Right lobe of liver (tissue), 6 donors: ENCODE measurements at places on chromosomes 2 and 18.
A peak's percentile ranks its signal among the peaks of the same experiment; 100 is the strongest.

GRCh38 chr2:220744861-220745260 is 827.2 kb downstream of the EPHA4 start:
- H3K4me1 ChIP-seq, result no peaks in the 10 kb centered on the region
- DNase-seq, result no peak
- no peaks in the 10 kb centered on the region for H3K36me3 ChIP-seq

- H3K27ac ChIP-seq, result no peak overlapping the region
- H3K4me1 ChIP-seq, result no peaks in the 10 kb centered on the region
- H3K27me3 ChIP-seq, result no peaks in the 10 kb centered on the region
- H3K36me3 ChIP-seq, result no peaks in the 10 kb centered on the region
- H3K4me3 ChIP-seq, result no peak overlapping the region
- DNase-seq, result no peak
These were observed 117.3 kb upstream of the VWC2L start for GRCh38 chr2:214293593-214293992.

DNA sequence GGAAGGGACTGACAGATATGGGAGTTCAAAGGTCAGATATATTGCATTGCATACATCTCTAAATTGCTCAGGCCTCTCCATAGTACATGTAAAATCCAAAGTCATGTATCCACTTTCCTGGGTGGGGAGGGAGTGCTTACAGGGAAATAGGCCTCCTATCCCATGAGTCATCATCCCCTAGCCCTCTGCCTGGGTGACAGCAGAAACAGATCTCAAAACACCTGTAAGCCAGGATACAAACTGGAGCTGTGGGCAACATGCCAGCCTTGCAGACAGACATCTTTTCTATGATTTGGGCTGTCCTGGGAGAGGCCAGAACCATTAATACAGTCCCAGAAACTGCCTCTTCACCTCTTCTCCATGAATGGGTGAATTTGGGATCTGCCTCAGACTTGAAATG is 4.8 kb downstream of the ALK start:
- no peaks in the 10 kb centered on the region for H3K36me3 ChIP-seq
- DNase-seq, result no peak
- H3K4me3 ChIP-seq, result no peak overlapping the region
- H3K27ac ChIP-seq, result no peak overlapping the region
- H3K4me1 ChIP-seq, result no peaks in the 10 kb centered on the region

DNA sequence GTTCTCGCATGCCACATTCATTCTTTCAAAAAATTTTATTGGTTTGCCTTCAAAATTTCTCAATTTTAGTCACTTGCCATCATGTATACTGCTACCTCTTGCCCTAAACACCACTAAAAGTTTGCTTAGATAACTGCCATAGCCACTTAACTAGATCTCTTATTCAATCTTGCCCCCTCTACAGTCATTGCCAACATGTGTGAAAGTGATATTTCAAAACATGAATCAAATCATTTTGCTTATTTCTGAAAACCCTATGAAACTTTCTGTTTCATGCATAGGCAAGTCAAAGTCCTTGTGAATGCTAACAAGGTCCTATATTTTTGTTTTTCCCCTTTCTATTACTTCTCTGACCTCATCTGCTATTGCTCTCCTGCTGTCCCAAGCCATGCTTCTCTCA is 397.1 kb downstream of the KCNJ3 start:
- no peak for DNase-seq
- H3K36me3 ChIP-seq, result no peaks in the 10 kb centered on the region
- H3K4me1 ChIP-seq, result no peaks in the 10 kb centered on the region
- H3K27ac ChIP-seq, result no peak overlapping the region
- H3K27me3 ChIP-seq, result no peaks in the 10 kb centered on the region

- no peak overlapping the region for H3K4me3 ChIP-seq
- H3K27me3 ChIP-seq, result no peaks in the 10 kb centered on the region
- no peaks in the 10 kb centered on the region for H3K36me3 ChIP-seq
- no peaks in the 10 kb centered on the region for H3K4me1 ChIP-seq
- H3K27ac ChIP-seq, result no peak overlapping the region
These were observed 9.3 kb downstream of the MRPL19 start for GRCh38 chr2:75655861-75656260.

DNA sequence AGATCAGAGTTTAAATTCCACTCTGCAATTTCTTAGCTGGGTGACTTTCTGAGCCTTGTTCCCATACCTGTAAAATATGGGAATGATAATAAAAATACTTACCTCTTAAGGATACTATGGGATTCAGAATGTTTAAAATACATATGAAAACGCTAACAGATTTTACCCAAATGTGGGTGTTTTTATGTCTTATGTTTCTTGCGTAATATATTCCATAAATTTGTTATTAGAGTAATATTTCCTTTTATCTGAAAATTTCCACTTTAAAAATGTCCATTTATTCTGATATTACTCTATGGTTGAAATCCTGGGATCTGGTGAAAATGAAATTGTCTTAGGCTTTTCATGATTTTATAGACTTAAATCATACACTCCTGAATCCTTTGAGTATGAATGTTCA is 45.5 kb downstream of the MAPRE2 start:
- H3K36me3 ChIP-seq, result no peaks in the 10 kb centered on the region
- H3K27ac ChIP-seq, result no peak overlapping the region
- no peaks in the 10 kb centered on the region for H3K4me1 ChIP-seq
- no peak overlapping the region for H3K4me3 ChIP-seq
- no peaks in the 10 kb centered on the region for H3K27me3 ChIP-seq

- H3K36me3 ChIP-seq, result no peaks in the 10 kb centered on the region
- no peaks in the 10 kb centered on the region for H3K27me3 ChIP-seq
- H3K4me3 ChIP-seq, result no peak overlapping the region
- H3K27ac ChIP-seq, result no peak overlapping the region
- DNase-seq, result no peak
These were observed 18.0 kb upstream of the DPP4 start for GRCh38 chr2:162092008-162092390.

GRCh38 chr18:43563780-43564179 is 286.5 kb upstream of the SYT4 start:
- no peak overlapping the region for H3K4me3 ChIP-seq
- no peaks in the 10 kb centered on the region for H3K27me3 ChIP-seq
- peak; percentile 18 for DNase-seq
- H3K36me3 ChIP-seq, result no peaks in the 10 kb centered on the region

DNA sequence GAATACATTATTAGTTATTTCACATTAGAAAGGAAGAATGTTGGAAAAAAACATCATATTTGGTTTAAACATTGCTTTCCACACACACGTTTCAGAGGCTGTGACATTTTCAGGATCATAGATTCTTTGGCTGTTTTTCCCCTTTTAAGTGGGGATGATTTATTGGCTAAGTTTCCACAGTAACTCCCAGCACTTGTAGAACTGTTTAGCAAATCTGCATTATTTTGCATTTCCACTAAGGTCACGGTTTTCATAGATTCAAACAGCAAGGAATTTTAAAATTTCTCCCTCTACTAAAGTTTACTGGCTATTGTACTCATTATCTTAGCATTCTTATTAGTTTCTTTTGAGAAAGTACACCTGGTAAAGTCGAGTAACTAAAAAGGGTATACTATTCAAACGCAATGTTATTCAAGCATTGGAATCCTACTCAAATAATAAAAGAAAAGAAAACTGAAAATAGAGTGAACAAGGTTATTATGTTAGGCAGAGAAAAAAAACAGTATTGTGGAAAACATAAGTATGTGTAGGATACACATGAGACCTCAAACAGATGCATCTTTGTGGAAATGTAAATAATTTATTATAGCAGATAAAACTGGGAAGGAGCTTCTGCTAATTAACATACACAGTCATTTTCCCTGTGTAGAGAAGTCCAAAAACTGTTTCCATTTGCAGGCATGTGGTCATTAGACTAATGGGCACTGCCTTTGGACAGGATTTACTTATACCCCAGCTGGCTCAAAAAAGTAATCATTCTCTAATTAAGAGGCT is 633.8 kb downstream of the NRXN1 start:
- no peaks in the 10 kb centered on the region for H3K36me3 ChIP-seq
- no peak overlapping the region for H3K4me3 ChIP-seq
- no peak for DNase-seq
- no peak overlapping the region for H3K27ac ChIP-seq
- H3K4me1 ChIP-seq, result no peaks in the 10 kb centered on the region
- no peaks in the 10 kb centered on the region for H3K27me3 ChIP-seq

- no peak for DNase-seq
- H3K4me3 ChIP-seq, result no peak overlapping the region
- no peak overlapping the region for H3K27ac ChIP-seq
- no peaks in the 10 kb centered on the region for H3K36me3 ChIP-seq
These were observed 110.8 kb downstream of the BCL11A start for GRCh38 chr2:60442608-60443007.

DNA sequence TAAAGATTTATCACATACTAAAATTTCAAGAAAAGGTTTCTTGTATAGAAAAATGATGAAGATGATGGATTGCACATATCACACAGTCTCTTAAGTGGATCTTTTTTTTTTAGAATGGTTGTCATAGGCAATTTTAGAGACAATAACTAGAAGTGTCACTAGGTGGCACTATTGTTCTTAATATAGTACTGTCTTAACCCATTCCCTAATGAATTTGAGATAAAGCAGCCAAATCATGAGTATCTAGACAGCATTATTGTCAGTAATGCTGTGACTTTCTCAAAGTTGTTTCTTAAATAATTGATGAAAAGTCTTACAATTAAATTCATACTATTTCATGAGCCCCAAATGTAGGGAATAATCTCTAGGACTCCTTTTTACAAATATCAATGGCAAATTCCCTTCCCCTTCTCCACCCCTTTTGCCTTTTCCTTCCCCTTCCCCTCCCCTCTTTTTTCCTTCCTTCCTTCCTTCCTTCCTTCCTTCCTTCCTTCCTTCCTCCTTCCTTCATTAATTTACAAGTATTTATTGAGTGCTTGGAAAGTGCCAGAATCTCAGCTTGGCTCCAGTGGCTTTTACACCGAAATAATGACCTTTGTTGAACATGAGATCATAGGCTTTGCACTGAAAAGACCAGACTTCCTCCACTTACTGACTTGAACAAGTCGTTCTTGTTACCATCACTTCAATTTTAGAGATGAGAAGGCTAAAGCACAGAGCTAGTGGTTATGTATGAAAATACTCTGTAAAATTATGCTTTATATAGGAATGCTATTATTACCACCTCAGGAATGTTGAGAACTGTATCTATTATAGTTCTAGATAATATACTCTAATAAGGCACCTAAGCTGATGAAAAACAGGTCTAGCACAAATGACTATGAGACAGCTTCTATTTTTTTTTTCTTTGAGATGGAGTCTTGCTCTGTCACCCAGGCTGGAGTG is 19.8 kb downstream of the MYL12B start:
- H3K27ac ChIP-seq, result no peak overlapping the region
- no peaks in the 10 kb centered on the region for H3K4me1 ChIP-seq
- no peaks in the 10 kb centered on the region for H3K27me3 ChIP-seq
- no peaks in the 10 kb centered on the region for H3K36me3 ChIP-seq

GRCh38 chr18:48837676-48838075 is 113.1 kb downstream of the SMAD7 start:
- H3K36me3 ChIP-seq, result no peaks in the 10 kb centered on the region
- no peaks in the 10 kb centered on the region for H3K27me3 ChIP-seq
- peaks cover 4% of the 10 kb centered on the region for H3K4me1 ChIP-seq
- H3K4me3 ChIP-seq, result no peak overlapping the region
- no peak for DNase-seq

DNA sequence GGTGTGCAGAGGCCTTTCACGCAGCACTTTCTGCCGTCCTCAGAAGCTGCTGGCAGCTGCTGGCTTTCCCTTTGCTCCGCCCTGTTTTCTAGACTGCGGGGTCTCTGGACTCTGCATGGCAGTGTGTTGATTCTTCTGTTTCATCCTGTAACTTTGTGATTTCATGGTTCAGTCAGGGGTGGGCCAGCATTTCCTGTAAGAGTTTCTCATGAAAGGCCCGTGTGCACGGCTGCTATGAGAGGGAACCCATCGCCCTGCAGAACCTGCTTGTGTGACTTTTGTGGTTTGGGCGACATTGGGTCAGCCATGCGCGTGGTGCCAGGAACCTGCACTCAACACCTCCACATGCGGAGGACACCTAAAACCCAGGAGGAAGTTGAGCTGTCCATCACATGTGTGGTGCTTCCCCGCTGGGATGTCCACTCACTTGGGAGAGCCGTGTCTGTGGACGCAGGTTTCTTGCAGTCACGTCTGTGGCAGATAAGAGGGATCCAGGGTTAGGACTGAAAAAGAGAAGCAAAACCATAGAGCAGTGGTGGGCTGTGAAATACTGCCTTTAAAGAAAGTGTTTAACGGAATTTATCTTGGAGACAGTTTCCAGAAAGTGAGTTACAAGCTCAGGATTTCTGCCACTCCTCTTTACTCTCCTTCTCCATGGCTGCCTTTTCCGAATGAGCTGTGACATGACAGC is 167.3 kb upstream of the ALKAL2 start:
- no peaks in the 10 kb centered on the region for H3K27me3 ChIP-seq
- no peak overlapping the region for H3K27ac ChIP-seq
- no peaks in the 10 kb centered on the region for H3K36me3 ChIP-seq
- H3K4me1 ChIP-seq, result no peaks in the 10 kb centered on the region

DNA sequence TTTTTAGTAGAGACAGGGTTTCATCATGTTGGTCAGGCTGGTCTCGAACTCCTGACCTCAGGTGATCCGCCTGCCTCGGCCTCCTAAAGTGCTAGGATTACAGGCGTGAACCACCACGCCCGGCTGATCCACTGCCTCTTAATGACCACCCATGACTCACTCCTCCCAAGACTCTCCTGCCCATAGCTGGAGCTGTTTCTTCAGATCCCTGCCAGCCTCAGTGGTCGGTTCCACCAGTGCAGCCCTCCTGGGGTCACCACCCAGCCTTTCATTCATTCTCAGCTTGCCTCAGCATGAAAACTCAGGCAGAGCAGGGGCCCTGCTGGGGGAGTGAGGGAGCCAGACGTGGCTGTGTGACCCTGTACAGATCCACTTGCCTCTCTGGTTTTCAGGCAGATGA is 12.5 kb downstream of the KCNIP3 start:
- no peak for DNase-seq
- no peaks in the 10 kb centered on the region for H3K36me3 ChIP-seq
- H3K27ac ChIP-seq, result no peak overlapping the region
- no peak overlapping the region for H3K4me3 ChIP-seq
- no peaks in the 10 kb centered on the region for H3K27me3 ChIP-seq
- H3K4me1 ChIP-seq, result no peaks in the 10 kb centered on the region

GRCh38 chr18:63040788-63041410 is 278.7 kb downstream of the BCL2 start:
- H3K27me3 ChIP-seq, result no peaks in the 10 kb centered on the region
- H3K27ac ChIP-seq, result no peak overlapping the region
- no peaks in the 10 kb centered on the region for H3K36me3 ChIP-seq
- no peaks in the 10 kb centered on the region for H3K4me1 ChIP-seq
- no peak overlapping the region for H3K4me3 ChIP-seq
- no peak for DNase-seq

DNA sequence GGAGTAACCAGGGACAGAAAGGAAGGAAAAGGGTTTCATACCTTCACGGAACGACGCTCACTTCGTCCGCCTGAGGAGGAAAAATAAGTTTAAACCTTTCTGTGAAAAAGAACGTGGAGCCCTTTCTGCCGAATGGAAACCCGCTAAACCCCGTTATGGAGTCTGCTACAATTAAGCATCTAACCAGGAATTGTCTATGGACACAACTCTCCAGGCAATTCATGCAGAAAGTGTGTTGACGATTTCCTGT is 528 bp upstream of the PPP4R3B start:
- H3K4me3 ChIP-seq, result peak overlapping the region; percentile 80
- DNase-seq, result no peak
- H3K4me1 ChIP-seq, result peaks cover 48% of the 10 kb centered on the region
- peaks cover 7% of the 10 kb centered on the region for H3K36me3 ChIP-seq
- no peaks in the 10 kb centered on the region for H3K27me3 ChIP-seq
- H3K27ac ChIP-seq, result peak overlapping the region; percentile 95

GRCh38 chr18:76963936-76964335 is 141.6 kb downstream of the ZNF236 start:
- no peaks in the 10 kb centered on the region for H3K27me3 ChIP-seq
- H3K36me3 ChIP-seq, result peaks cover 12% of the 10 kb centered on the region
- no peak overlapping the region for H3K27ac ChIP-seq
- DNase-seq, result no peak
- H3K4me3 ChIP-seq, result no peak overlapping the region
